ENCODE measurements at places on chromosomes 12 and 14. TPM values are rescaled to one million over a fixed set of nuclear protein-coding genes. Genes with fewer than 3 reads are reported as not detected.

- peaks cover 25% of the 10 kb centered on the region for H3K4me1 ChIP-seq
- H3K27me3 ChIP-seq = no peaks in the 10 kb centered on the region
- peaks cover 16% of the 10 kb centered on the region for H3K36me3 ChIP-seq
- DNase-seq = peak; percentile 85
These were observed 9.9 kb downstream of the BCL7A start for GRCh38 chr12:122031342-122032216.

DNA sequence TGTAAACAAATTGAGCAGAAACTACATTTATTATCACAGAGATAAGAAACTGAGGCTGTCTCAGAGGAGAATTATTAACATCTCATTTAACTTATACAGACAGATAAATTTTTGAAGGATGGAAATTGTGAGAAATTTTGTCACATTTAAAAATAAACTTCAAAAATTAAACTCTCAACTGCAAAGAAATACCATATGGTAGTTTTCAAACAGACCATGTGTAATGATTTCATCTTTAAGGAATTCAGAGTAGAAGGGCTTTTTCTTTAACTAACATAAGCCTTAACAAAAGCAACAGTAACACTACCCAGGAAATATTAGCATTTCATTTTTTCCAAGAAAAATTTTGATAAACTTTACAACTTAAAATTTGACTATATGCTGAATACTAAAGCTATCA is 26.6 kb downstream of the NUP37 start:
- H3K4me1 ChIP-seq = no peaks in the 10 kb centered on the region
- no peak for DNase-seq
- peaks cover 37% of the 10 kb centered on the region for H3K36me3 ChIP-seq
- H3K27me3 ChIP-seq = no peaks in the 10 kb centered on the region
- H3K27ac ChIP-seq = no peak overlapping the region

The CIDEB gene
- total RNA-seq = 6.1 TPM

DNA sequence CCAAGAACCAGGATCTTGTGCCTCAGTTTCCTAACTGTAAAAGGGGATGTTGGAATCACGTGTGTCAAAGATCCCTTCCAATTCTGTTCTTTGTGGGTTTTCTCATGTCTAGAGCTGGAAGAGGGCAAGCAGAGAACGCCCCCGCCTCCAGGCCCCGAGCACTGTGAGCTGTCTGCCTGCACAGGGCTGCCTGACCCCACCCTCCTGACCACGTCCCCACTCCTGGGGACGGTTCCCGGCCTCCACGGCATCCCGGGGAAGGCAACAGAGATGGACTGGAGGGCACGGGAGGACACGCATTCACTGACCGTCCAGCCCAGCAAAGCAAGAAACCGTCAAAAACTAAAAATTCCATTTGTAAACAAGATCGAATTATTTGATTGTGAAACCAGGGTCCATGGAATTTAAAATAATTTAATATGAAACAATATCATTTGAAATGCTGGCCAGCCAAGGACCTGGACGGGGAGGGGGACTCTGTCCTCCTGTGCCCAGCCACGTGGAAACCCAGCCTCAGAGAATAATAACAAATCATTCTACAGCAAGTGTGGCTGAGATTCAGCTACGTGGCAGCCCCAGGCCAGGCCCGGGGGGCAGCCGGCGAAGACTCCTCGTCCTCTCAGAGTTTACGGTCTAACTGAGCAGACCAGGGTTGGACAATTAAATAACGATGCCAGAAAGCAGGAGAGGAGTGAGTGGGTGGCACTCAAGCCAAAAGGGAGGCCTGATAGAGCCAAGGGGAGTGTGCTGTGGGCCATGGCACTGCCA is 87.3 kb upstream of the DIO3 start:
- H3K27me3 ChIP-seq = no peaks in the 10 kb centered on the region
- H3K4me3 ChIP-seq = no peak overlapping the region
- H3K27ac ChIP-seq = no peak overlapping the region
- H3K36me3 ChIP-seq = no peaks in the 10 kb centered on the region

The CRACR2A gene
- total RNA-seq = 2.6 TPM

GRCh38 chr12:29743801-29744200 is 39.9 kb downstream of the TMTC1 start:
- H3K27me3 ChIP-seq = no peaks in the 10 kb centered on the region
- peaks cover 21% of the 10 kb centered on the region for H3K4me1 ChIP-seq
- no peak for DNase-seq

DNA sequence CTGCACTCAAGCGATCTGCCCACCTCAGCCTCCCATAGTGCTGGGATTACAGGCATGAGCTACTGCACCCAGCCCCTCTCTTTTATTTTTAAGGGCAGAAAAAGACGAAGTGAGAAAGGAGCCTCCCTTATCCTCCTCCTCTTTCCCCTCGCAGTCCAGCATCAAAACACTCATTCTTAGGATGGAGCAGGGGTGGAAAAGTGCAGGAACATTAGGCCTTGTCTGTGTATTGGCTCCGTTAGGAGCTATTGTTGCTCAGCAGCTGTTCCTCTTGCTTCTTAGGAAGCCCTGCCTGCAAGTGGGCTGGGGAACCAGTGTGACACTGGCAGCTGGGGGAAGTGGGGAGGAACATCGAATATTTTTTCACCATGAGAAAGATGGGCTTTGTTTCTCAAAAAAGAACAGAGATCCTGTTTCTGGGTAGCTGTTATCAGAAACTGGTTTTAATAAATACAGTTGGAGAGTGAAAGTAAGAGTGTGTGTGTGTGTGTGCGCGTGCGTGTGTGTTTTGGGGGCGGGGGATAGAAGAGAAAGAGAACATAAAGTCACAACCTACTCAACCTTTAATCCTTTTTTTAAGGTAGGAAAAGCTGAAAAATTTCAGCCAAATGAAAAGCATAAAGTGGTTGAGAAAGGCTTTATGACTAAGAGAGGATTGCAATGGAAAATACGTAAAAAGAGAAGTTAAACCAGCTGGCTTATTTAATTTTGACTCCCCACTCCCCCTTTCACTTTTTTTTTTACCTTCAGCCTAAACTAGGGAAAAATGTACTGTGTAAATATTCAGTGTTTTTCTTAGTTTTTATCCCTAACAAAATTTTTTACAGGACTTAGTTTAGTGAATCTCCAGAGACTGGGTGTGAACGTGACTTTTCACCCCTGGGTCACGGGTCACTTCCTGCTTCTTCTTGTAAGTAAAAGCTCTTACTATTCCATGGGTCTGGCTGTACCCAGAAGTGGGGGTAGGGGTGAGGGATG is 197.2 kb upstream of the PLEKHG7 start:
- peaks cover 31% of the 10 kb centered on the region for H3K4me1 ChIP-seq
- H3K27ac ChIP-seq = peak overlapping the region; percentile 67
- no peaks in the 10 kb centered on the region for H3K27me3 ChIP-seq
- H3K36me3 ChIP-seq = no peaks in the 10 kb centered on the region

DNA sequence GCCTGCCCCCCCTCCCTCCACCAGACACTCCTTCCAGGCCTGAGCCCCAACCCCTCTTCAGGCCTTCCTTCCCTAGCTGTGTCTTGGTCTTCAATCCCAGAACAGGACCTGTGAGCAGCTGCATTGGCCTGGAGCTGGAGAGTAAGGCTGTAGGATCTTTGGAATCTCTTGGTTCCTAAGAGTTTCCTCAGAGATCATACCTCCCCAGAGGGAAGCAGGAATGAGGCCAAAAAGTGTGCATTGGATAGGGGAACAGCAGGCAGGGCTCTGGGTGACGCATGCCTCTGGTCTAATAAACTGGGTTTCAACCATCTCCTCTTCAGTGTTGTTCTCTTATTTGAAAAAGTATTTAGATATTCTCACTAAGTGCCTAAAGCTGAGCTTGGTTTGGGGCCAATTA is 1.8 kb upstream of the SMARCD1 start:
- peaks cover 19% of the 10 kb centered on the region for H3K36me3 ChIP-seq
- H3K4me1 ChIP-seq = peaks cover 24% of the 10 kb centered on the region
- no peak for DNase-seq
- H3K27ac ChIP-seq = peak overlapping the region; percentile 60

Data from WTC11 (cell line).